ENCODE measurements at places on chromosomes 3 and 15.
A peak's percentile ranks its signal among the peaks of the same experiment; 100 is the strongest.

GRCh38 chr3:158911586-158911985, 109.7 kb downstream of the MFSD1 start:
- no peak for DNase-seq

- no peak for DNase-seq
Observed at GRCh38 chr3:61899700-61900462, 338.5 kb downstream of the PTPRG start.

GRCh38 chr3:100900671-100901335, 92.4 kb downstream of the ABI3BP start:
- no peak for DNase-seq

DNA sequence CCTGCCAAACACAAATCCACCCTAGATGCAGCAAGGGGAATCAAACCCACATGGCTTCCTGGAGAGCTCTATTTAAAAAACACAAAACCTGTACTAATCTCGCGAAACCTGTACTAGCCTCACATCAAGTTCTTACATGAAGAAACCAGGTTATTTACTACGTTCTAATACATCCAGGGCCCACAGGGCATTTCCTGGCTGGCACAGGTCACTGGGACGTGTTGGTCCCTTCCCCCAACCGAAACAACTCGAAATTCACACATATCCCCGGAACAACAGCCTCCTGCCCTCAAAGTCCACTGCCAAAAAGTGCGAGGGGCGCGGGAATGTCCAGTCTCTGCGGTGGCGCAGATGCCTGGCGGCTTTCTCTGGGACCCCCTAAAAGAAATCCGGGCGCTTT, 955 bp downstream of the CDCP1 start:
- DNase-seq = no peak

- no peak for DNase-seq
Observed at GRCh38 chr15:74215958-74216357, 13.4 kb upstream of the STRA6 start.

DNA sequence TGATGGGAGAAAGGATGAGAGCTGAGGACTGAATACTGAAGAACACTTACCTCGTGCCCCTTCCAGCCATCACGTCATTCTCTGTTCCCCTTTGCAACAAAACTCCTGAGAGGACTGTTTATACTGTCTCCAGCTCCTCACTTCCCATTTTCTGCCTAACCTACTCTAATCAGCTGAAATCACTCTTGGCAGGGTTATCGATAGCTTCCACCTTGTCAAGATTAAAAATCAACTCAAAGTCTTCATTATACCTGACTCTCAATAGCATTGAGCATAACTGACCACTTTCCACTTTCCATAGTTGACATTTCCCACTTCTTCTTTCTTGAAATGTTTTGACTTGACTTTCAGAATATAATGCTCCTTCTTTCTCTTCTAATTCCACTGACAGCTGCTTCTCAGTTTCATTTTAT, 4.3 kb downstream of the BTBD1 start:
- DNase-seq = peak; percentile 34

DNA sequence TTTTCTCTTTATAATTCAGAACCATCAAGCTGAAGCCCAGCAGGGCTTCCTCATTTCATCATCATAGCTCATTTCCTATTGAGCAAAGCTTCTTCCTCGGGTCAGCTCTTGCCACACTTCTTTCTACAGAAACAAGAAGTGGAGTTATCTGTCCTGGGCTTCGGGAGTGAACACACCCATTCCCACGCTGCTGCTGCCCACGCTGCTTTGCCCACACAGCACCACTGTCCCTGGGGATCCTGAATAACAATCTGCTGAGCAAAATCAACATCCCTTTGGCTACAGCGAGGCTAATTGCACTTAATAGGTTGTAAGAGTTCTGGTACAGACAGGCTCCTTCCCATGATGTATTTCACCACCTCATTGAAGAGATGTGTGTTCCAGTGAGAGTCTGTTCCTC, 23.7 kb downstream of the CEP19 start:
- no peak for DNase-seq

Measured in GM13976 (cell line).